ENCODE measurements at places on chromosomes 1 and 21. TPM values are rescaled to one million over a fixed set of nuclear protein-coding genes. Genes with fewer than 3 reads are reported as not detected.

TRAF3IP3 gene
- not detected for total RNA-seq

OR2T11 gene
- total RNA-seq: not detected

CYP4A11 gene
- total RNA-seq: not detected

- DNase-seq: no peak
Observed at GRCh38 chr1:62436039-62436465, 797 bp upstream of the USP1 start.

GRCh38 chr1:51600965-51601364 is 15.9 kb upstream of the OSBPL9 start:
- DNase-seq: no peak

DNA sequence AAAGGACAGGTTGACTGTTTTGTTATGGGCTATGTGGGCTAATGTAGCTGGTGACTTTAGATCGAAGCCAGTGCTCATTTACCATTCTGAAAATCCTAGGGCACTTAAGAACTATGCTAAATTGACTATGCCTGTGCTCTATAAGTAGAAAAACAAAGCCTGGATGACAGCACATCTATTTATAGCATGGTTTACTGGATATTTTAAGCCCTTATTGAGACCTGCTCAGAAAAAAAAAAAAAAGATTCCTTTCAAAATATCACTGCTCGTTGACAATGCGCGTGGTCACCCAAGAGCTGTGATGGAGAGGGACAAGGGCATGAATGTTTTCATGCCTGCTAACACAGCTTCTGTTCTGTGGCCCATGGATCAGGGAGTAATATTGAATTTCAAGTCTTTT is 48.1 kb downstream of the CAMSAP2 start:
- no peak for DNase-seq

All from LHCN-M2 (cell line).